Tongue (tissue), 3 donors: ENCODE measurements at places on chromosomes 4 and X. TPM values are rescaled to one million over a fixed set of nuclear protein-coding genes. Genes with fewer than 3 reads are reported as not detected.

The EXOC1L gene
- total RNA-seq: not detected

GRCh38 chr4:77074381-77074831 is 1.4 kb downstream of the CCNI start:
- DNase-seq: peak; percentile 39

The HGFAC gene
- not detected for total RNA-seq

- no peak for DNase-seq
These were observed 192.4 kb upstream of the RPL34 start for GRCh38 chr4:108427946-108428485.

- DNase-seq: no peak
These were observed 43.4 kb downstream of the GABRB1 start for GRCh38 chr4:47074816-47075215.

- peak; percentile 95 for DNase-seq
These were observed 73.3 kb downstream of the PSAPL1 start for GRCh38 chr4:7361280-7361895.

GRCh38 chr4:179164267-179164999 is 1722.2 kb upstream of the AGA start:
- DNase-seq: no peak

The RBMXL3 gene
- total RNA-seq: not detected

GRCh38 chr4:102222838-102223409 is 122.4 kb downstream of the SLC39A8 start:
- DNase-seq: no peak

DNA sequence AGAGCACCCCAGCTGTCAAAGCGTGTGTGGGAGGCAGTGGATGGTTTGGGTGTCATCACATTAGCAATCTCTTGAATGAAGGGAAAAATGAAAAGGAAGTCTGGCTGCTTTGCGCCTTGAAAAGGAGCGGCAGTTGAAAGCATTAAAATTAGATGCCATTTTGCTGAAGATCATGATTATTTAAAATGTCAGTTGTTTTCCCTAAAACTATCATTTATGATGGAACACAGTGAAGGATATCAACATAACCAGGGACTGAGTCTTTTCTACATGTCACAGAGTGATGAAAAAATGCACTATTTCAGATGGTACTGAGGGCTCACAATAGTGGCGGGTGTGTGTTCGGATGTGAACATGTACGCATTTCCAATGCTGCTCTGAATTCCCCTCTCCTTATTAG is 450.2 kb upstream of the CPEB2 start:
- DNase-seq: no peak

GRCh38 chrX:153649915-153650782 is 3.1 kb downstream of the DUSP9 start:
- no peak for DNase-seq

The EFHC2 gene
- total RNA-seq: 1.9 TPM

The TRIM60 gene
- total RNA-seq: not detected

The CDS1 gene
- 4.5 TPM for total RNA-seq

DNA sequence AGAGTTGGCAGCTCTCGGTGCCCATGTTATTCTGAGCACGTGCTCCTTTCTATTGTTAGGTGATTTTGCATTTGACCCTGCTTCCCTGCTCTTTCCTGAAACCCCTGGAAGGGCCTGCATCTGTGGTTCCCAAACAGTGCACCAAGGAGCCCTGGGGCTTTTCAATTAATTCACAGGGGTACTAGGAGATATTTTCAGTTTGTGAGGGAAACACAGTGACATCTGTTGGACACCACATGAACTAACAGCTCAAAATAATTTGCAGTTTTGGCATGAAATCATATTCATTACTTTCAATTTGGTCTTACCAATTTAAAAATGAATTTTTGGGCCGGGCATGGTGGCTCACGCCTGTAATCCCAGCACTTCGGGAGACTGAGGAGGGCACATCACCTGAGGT is 156.6 kb downstream of the GATB start:
- no peak for DNase-seq

DNA sequence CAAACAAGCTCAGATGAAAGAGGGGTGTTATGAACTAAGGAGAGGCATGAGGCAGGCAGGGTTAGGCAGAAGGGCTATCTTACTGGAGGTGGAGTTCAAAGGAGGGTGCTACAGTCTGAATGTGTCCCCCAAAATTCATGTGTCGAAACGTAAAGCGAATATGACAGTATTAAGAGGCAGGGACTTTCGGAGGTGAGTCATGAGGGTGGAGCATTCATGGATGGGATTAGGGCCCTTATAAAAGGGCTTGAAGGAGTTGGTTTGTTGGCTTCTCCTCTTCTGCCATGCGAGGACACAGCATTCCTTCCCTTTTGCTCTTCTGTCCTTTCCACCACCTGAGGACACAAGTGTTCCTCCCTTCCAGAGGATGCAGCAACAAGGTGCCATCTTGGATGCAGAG is 22.9 kb downstream of the APLN start:
- DNase-seq: no peak

- DNase-seq: peak; percentile 84
These were observed 41.1 kb downstream of the LUZP4 start for GRCh38 chrX:115330498-115331168.

DNA sequence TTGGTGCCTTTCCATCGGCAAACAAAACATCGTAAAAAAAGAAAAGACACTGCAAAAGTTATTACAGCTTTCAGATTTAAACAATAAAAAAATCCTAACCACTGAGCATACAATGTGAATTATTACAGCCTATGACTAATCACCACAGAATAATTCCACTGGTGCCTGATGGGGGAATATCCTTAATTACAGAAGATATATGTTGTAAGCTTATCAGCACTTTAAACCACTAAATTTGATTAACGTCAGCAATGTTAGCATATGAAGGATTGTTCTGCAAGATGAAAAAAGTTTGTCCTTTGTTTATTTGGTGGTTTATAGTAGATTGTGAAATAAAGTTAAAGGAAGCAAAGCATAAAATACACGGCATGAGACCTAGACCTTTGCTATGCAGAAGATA is 210.2 kb upstream of the ADAMTS3 start:
- DNase-seq: no peak

The MGAT4D gene
- total RNA-seq: not detected

The RHOXF1 gene
- total RNA-seq: not detected

The UGT2A1 gene
- total RNA-seq: not detected
